ENCODE measurements at places on chromosomes 4 and X.
A peak's percentile ranks its signal among the peaks of the same experiment; 100 is the strongest.

- H3K4me1 ChIP-seq = peaks cover 37% of the 10 kb centered on the region
- H3K36me3 ChIP-seq = peaks cover 40% of the 10 kb centered on the region
- no peak overlapping the region for H3K27ac ChIP-seq
Measured at GRCh38 chrX:48998391-48998790, 3.7 kb downstream of the GRIPAP1 start.

- H3K27ac ChIP-seq = no peak overlapping the region
- H3K4me3 ChIP-seq = no peak overlapping the region
- no peak for DNase-seq
- H3K27me3 ChIP-seq = no peaks in the 10 kb centered on the region
- peaks cover 4% of the 10 kb centered on the region for H3K4me1 ChIP-seq
Measured at GRCh38 chrX:110055616-110056015, 52.7 kb downstream of the TMEM164 start.

- H3K4me3 ChIP-seq = peak overlapping the region; percentile 77
- DNase-seq = no peak
- peaks cover 35% of the 10 kb centered on the region for H3K4me1 ChIP-seq
- H3K36me3 ChIP-seq = no peaks in the 10 kb centered on the region
- no peak overlapping the region for H3K27ac ChIP-seq
Measured at GRCh38 chr4:47835494-47835893, 2.4 kb downstream of the CORIN start.

DNA sequence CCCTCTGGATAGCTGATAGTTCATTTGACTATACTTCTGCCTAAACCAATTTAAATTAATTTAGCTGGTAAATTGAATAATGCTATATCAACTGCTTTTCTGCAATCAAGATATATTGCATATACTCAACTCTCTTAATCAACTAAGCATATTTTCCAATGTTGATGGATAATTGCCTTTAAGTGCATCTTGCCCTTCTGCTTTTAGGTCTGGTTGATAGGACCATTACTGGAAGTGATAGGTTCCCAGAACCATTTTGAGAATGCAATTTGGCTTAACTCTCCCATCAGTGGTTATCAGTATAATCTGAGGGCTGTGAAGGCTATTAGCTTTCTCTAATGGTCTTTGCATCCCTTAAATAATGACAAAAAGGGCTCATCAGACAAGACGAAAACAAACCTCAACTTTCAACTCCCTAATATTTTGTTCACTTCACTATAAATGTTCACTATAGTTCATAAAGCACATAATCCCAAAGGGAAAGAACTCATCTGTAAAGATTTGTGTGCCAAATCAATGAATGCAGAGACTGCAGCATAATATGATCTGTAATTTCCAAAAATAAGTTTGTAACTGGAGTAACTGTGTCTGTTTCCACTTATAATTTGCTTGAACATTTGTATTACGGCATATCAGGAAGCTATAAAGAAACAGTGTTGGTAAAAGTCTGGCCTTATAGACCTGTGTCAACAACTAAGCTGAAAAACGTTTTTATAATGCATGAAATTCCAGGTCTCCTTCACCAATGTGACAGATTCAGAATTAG is 273.6 kb downstream of the FBXO8 start:
- H3K4me3 ChIP-seq = no peak overlapping the region
- H3K27me3 ChIP-seq = no peaks in the 10 kb centered on the region
